ENCODE measurements at places on chromosomes 16 and 17. TPM values are rescaled to one million over a fixed set of nuclear protein-coding genes. Genes with fewer than 3 reads are reported as not detected.

DNA sequence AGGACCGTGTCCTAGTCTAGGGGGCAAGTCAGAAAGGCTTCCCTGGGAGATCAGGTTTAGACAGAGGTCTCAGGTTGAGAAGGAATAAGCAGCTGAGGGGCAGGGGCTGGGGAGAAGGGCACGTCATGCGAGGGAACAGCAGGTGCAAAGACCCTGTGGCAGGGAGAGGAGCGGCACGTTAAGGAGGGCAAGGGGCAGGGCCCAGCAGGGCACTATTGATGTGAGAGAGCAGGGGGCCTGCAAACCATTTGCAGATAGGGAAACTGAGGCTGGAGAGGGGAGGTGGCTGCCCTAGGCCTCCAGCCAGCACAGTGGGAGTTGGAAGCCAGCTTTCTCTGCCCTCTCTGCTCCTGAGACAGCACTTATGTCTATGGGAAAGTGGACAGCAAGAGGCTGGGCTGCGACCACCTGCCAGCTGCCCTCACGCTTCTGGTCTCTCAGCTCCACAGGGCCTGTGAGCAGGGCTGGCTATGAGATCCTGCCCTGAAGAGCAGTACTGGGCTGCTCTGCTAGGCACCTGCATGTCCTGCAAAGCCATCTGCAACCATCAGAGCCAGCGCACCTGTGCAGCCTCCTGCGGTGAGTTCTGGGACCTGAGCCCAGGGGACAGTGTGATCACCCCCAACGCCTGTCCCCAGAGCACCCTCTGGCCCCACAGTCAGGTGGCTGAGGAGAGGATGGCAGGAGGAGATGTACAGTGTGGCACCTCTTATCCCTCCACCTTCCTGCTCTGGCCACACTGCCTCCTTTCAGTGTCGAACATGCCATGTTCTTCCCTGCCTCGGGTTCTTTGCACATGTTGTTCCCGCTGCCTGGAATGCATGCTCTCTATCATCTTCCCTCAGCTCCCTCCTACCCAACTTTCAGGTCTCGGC lies 61.5 kb downstream of the USP22 start:
- DNase-seq: no peak
- no peaks in the 10 kb centered on the region for H3K36me3 ChIP-seq
- H3K27me3 ChIP-seq: no peaks in the 10 kb centered on the region
- no peak overlapping the region for H3K27ac ChIP-seq
- H3K4me3 ChIP-seq: no peak overlapping the region

DNA sequence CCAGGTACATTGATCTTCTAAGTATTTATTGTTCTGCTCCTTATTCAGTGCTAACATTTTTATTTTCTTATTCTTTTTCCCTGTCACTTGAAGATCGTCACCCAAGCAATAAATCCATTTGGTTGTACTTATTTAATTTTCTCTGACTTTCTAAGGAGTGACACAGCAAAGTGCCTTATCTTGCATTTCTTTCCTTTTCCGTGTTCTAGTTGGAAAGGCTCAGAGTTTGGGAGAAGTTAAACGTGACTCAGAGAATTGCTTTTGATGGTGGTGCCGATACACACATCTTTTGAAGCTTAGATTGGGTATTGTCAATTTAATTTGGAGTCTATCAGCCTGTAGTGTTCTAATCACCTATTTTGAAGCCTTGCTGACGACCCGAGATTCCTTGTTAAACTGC lies 72.0 kb downstream of the PITPNC1 start:
- no peaks in the 10 kb centered on the region for H3K4me1 ChIP-seq
- no peaks in the 10 kb centered on the region for H3K27me3 ChIP-seq
- DNase-seq: no peak
- no peak overlapping the region for H3K4me3 ChIP-seq

DNA sequence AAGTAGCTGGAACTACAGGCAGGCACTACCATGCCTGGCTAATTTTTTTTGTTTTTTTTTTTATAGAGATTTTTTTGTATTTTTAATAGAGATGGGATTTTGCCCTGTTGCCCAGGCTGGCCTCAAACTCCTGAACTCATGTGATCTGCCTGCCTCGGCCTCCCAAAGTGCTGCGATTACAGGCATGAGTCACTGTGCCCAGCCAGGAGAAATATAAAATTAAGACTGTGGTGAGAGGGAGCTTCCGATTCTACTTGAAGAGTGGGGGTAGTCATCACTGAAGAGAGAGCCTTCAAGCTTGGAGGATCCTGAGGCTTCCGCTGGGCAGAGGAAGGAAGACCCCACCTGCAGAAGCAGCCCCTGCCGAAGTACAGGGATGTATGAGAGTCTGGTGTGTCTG lies 34.4 kb upstream of the RGS9 start:
- no peak overlapping the region for H3K4me3 ChIP-seq
- H3K27ac ChIP-seq: no peak overlapping the region
- no peak for DNase-seq
- H3K27me3 ChIP-seq: no peaks in the 10 kb centered on the region
- H3K36me3 ChIP-seq: no peaks in the 10 kb centered on the region
- H3K4me1 ChIP-seq: peaks cover 10% of the 10 kb centered on the region

The CSH2 gene
- not detected for total RNA-seq

GRCh38 chr17:40113110-40113906 lies 8.5 kb upstream of the MSL1 start:
- peak; percentile 93 for DNase-seq
- H3K4me3 ChIP-seq: peak overlapping the region; percentile 50
- no peaks in the 10 kb centered on the region for H3K36me3 ChIP-seq
- H3K27ac ChIP-seq: peak overlapping the region; percentile 98

All from breast epithelium (tissue), 4 donors.